ENCODE measurements at places on chromosomes 13 and 19.
A peak's percentile ranks its signal among the peaks of the same experiment; 100 is the strongest.

DNA sequence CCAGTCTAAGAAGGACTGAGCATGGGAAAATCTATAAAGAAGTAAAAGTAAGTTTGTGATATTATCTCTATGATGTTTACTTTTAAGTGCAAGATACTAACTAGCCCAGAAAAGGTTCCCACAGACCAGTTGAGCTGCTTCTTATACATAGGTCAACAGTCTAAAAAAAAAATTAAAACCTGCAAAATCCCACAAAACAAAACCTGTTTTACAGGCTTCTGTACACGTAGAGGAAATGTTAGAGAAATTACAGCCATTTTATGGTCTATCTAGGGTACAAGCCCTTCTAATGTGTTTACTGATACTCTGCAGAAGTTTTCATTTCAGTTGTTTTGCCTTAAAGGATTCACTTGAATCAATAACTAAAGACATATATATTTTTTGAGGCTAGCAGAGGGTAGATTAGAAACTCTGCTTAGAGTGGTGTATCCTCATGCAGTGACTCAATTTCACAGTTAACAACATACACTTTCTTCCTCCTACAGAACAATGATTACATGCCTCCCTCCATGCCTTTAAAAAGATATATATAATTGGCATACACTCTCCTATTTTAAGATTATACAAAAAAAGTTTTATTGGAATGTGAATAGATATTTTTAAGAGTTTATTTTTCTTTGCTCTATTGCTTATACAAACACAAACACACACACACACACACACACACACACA lies 43.9 kb downstream of the CAB39L start:
- DNase-seq = no peak

DNA sequence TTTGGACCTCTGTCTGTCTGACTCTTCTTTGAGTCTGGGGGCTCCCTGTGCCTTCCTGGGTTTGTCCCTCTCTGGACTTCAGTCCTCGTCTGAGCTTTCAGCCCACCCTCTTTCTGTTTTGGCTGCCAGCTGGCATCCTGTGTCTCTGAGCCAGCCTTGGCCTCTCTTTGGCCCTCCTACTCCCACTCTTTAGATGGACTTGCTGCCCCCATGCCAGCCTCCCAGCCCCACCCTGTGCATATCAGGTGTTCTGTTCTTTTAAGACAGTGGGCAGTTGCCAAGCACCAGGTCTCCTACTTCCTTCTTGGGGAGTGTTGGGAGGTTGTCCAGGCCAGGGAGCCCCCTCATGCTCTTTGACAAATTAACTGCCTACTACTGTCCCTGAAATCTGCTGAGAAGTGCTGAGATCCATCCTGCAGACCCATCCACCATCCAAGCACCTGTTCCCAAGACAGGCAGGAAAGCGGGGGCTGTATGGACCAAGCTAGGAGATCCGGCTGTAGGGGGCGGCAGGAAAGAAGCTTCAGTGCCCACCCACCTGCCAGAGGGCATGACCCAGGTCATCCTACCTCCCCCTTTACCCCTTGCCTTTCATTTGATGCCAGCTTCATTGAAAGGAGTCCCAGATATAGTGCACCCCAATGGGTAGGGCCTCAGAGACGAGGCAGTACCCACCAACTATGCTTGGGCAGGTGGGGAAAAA lies 9.6 kb downstream of the CIC start:
- no peak for DNase-seq

GRCh38 chr13:51846756-51847155 lies 1.8 kb upstream of the TMEM272 start:
- DNase-seq = no peak

GRCh38 chr13:72555601-72556000 lies 171.8 kb downstream of the MZT1 start:
- DNase-seq = no peak

GRCh38 chr19:19597809-19598306 lies 20.6 kb downstream of the PBX4 start:
- DNase-seq = peak; percentile 74
